ENCODE measurements at places on chromosomes 1 and 21.

GRCh38 chr1:184025242-184025675 lies 12.3 kb downstream of the COLGALT2 start:
- no peak for DNase-seq

GRCh38 chr1:1136547-1137230 lies 20.8 kb upstream of the C1orf159 start:
- no peak for DNase-seq

DNA sequence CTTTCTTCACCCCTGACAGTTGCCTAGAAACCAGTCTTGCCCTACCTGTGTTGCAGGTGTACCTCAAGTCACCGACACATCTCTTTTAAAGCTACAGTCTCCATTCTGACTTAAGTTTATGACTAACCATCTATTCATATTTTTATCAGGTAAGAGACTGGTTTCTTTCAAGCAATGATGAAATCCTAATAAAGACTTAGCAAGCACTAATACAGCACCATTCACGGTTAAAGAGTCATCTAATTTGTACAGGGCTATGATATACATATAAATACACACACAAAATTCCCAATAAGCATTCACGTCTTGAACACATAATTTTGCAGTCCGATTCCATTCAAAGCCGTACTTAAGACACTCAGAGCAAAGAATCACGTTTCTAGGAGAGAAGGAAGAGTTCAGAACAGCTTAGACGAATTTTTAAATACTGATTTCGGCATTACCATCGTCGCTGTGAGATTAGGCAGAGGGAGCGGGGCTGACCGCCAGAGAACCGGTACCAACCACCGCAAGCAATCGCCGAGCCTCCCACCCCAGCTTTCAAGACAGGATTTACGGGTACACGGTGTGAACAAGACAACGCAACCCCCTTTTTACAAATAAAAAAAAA lies 943 bp downstream of the ERRFI1 start:
- no peak for DNase-seq

GRCh38 chr1:25809283-25809926 lies 9.4 kb downstream of the SELENON start:
- DNase-seq = no peak

GRCh38 chr1:226809785-226810571 lies 60.4 kb upstream of the PSEN2 start:
- no peak for DNase-seq

- peak; percentile 20 for DNase-seq
These were observed 160.1 kb downstream of the FASLG start for GRCh38 chr1:172818841-172819527.

- no peak for DNase-seq
These were observed 618 bp upstream of the SERTAD4 start for GRCh38 chr1:210231846-210232510.

DNA sequence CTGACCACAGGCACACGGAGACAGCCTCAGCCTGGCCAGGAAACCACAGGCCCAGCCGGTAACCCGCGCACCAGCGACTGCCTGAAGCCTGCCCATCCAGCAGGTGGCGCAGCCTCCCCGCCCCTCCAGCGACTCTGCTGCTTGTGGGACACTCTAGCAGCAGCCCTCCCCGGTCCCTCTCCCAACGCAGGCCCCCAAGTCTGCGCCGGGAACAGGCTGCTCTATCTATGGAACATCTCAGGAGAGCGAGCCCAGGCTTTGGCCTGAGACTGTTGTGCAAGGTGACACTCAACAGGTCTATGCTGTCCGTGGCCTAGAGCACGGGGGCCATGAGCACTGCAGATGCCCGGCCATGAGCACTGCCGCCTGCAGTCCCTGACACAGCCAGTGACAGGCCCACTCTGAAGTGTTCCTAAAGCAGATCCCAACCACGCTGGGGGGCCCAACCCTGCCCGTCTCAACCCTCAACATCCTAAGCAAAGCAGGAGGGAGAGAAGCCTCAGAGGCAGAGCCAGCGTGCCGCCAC lies 28.4 kb downstream of the WDR4 start:
- DNase-seq = no peak

GRCh38 chr1:3732434-3733093 lies 19.7 kb upstream of the CCDC27 start:
- no peak for DNase-seq

DNA sequence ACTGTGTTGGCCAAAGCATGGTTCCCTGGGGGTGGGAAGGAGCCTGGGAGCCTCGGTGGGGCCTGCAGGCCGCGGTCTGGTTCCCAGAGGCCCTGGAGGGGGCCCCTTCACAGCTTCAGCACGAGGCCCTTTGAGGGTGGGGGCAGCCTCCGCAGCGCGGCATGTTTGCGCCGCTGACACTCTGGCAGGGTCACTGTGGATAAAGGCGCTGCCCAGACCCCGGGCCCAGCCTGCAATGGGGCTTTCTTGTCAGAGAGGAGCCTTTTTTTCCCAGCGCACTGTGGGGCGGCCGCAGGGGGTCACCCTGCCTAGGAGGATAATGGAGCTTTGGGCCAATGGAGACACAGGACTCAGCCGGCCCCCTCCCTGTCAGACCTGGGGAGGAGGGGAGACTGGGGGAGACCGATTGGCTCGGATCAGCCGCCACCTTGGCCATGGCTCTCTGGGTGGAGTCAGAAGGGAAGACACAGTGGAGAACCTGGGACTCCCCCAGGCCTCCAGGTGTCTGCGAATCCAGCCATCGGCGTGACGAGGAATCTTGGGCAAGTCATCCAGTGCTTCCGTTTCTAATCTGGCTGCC lies 26.0 kb downstream of the EPHB2 start:
- no peak for DNase-seq

DNA sequence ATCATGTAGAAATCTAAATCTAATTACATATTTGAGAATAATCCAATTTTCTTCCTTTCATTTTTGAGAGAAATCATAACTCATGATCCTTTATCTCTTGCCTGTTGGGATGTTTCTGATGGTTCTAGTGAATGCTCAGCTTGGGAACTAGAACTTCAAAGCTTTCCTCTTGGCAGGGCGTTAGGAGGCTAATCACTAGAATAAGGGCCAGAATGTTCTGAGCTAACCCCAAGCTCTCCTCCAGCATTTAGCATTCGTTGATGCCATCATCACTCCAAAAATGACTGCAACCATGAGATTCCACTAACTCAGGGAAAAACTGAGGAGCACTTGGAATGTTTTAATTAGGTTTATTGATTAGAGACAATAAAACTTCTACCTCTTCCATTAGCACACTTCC lies 93.9 kb upstream of the DPT start:
- no peak for DNase-seq

DNA sequence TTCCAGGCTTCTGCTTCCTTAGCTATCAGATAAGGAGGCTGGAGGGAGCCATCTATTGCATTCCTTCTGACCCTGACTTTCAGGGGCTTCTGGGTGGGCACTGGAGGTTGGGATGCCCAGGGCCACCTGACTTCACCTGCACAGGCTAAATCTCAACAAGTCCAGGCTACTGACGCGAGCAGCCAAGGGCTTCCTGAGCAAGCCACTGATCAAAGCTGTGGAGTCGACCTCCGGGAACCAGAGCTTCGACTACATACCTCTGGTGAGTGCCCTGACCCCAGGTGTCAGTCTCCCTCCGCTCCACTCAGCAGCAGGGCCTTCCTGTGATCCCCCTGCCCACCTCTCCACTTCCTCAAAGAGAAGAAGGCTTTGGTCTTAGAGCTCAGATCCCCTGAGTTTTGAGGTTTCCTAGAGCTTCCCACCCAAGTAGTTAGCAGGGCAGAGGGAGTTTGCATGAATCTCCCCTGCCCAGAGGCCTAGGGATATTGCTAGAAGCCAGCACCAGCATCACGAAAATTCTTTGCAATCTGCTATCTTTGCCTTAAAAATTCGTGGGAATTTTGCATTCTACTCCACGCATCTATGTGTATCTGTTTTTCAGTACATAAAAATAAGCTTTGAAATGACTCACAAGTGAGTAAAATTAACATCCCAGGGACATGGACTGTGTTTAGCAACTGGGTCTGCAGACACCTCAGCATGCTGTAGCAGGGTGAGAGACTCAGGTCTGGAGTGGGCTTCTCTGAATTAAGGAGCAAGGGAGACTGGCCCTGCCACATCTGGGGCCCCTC lies 61.4 kb downstream of the VWA5B1 start:
- no peak for DNase-seq

DNA sequence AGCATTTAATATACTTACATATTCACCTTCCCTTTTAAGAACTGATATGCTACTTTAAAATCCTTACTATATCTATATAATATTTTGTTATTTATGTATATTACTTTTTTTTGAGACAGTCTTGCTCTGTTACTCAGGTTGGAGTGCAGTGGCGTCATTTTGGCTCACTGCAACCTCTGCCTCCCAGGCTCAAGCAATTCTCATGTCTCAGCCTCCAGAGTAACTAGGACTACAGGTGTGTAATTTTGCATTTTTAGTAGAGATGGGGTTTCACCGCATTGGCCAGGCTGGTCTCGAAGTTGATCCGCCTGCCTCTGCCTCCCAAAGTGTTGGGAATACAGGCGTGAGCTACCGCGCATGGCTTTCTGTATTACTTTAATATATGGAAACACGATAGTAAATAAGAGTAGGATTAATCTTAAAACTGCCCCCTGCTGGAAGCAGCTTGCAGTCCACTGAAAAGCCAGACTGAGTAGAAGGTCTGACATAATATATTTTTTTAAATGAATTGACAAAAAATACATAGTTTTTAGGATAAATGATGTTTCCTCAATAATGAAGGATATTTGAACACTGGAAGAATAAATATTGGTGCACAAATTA lies 24.4 kb downstream of the RCAN3 start:
- peak; percentile 20 for DNase-seq

GRCh38 chr1:165928075-165928731 lies 100.8 kb downstream of the UCK2 start:
- no peak for DNase-seq

DNA sequence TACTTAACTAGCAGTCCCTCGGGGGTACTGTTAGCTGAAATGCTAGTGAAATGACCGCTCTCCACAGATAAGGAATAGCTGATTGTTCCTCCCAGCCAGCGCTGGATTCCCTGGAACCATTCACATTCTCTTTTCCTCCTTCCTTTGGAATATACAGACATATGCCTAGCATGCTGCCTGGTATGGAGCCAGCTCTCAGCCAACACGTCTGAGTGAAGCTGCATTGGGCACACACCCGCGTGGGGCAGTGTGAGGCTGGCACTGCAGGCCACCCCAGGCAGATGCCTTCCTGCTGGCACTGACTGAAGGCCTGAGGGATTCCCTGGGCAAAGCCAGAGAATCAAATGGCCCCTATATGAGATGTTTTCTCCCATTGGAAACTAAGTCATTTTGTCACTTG lies 66.7 kb downstream of the TLR5 start:
- no peak for DNase-seq

DNA sequence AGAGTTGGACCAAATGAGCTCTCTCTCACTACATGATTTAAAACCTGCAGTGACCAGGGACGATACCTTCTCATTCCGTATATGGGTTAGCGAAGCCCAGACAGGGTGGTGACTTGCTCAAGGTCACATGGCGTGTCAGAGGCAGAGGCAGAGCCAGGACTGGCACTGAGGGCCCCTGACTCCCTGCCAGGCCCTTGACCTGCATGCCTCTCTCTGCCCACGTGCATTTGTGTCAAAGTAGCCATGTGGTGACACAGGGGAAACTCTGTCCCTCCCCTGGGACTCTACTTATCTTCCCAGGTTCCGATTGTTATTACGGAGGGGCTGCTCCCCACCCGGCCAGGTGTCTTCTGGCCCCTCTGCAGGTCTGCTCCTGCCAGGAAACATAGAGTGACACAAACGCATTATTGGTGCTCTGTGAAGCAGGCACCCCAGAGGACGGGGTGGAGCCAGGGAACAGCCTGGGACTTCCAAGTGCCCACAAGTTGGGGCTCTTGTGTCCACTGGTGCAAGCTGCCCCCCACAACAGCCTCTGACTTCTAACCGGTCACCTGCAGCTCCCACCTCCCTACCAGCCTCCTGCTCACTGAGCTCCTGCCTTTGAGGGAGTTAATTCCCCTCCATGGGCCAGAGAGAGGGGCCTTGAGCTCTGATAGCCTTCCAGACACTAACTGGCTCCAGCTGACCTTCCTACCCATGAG lies 7.3 kb upstream of the TINAGL1 start:
- no peak for DNase-seq

- DNase-seq = no peak
These were observed 20.6 kb downstream of the TOR1AIP2 start for GRCh38 chr1:179857009-179857408.

- DNase-seq = no peak
These were observed 14.2 kb upstream of the KANK4 start for GRCh38 chr1:62333441-62333840.

DNA sequence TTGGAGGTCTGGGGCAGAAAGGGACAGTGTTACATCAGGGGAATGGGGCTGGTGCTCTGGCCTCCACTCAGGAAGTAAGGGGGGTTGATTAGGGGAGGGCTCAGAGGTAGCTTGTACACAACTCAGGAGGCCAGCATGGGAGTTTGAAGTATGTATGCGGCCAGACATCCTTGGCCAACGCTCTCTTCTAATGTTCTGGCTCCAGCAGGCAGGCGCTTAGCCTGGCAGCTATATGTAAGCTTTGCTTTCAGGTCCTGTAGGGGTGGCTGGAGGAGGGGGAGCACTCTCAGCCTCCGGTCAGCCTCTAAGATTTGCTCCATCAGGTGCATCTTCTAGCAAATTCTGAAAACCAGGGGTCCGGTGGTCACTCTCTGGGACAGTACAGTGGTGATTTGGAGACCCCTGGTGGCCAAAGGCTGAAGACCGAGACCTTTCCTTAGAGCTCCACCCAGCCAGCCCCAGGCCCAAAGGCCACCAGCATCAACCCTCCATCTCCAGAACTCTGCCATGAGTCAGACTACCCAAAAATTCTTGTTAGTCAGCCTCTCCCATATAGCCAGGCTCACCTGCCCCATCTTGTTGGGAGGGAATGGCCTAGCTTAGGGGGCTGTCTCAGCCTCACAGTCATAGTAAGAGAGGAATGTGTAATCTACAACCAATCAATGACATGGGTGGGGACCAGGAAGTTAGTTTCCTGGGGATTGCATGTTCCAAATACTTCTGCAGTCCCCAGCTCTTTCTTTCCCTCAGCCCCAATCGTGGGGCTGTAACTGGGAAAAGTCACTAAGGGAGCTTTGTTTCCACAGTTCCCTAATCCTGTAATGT lies 9.7 kb upstream of the COL8A2 start:
- DNase-seq = no peak

- no peak for DNase-seq
These were observed 19.6 kb upstream of the DHCR24 start for GRCh38 chr1:54906586-54906985.

DNA sequence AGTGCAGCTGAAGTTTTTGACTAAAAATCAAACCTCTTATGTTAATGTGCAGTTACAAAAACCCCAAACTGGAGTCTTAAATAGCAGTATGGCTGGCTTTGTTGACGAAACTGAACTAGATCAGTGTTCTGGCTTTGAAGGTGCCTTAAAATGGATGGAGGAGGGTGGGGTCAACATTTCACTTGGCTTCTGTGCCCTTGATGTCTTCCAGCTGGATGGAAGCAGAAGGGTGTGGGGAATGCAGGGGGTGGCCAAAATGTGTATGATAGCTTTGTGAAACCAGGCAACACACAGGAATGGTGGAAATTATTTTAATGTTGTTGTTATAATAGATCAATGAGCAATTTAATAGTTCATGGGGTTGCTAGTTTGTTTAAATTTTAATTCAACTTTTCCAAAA lies 96.8 kb upstream of the C1orf105 start:
- DNase-seq = no peak

Data from activated T-helper 9 cell treated with anti-CD3 and anti-CD28 coated beads, Interleukin-2, amount 50 U/mL, for 16 hours (primary cell).